NCI-H2081 (cell line): ENCODE measurements at places on chromosomes 12 and 14.

GRCh38 chr14:77864085-77864484 is 64.2 kb downstream of the ADCK1 start:
- no peak for DNase-seq

DNA sequence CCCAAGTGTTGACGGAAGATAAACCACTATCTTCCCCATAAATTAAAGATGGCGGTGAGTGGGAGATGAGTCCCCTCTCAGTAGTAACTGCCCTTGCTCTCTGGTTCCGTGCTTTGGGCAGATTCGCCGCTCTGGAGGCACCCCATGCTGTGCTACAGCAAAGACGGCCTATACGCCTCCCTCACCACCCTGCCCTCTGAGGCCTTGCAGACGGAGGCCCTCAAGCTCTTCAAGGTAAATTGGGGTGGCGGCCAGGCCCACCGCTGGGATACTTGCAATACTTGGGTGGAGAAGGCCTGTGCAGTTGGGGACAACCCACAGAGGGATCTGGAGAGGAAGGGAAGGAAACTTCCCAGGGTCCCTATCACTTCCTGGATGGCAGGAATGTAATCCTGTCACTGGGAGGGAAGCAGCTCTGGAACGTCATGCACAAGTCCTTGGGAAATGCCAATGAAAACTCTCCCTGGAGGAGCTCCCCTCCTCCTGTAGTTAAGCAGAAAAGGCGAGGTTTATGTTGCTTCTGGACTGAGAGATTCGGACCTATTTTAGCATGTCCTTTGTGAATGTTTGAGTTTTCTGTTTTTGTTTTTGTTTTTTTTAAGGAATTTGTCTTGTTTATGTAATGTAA is 22.8 kb downstream of the PIGH start:
- no peak for DNase-seq

DNA sequence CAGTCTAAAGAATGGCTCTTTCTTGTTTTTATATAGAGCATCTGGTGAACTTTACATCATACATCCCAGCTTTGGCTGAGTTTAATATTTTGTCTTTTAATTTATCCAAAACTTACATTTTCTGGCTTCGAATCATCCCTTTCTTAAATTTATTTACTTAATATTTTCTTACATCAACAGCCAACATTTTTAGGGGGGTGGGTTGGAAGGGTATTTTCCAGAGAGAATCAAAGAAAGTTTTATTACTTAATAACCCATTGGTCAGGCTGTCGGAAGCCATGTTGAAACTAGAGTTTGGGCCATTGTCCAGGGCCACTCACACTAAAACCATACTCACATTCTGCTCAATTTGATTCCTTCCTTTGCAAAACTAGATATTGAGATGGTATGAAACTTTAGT is 220.2 kb downstream of the AEBP2 start:
- DNase-seq, result no peak

- DNase-seq, result no peak
Measured at GRCh38 chr12:45587012-45587411, 142.5 kb upstream of the ARID2 start.

DNA sequence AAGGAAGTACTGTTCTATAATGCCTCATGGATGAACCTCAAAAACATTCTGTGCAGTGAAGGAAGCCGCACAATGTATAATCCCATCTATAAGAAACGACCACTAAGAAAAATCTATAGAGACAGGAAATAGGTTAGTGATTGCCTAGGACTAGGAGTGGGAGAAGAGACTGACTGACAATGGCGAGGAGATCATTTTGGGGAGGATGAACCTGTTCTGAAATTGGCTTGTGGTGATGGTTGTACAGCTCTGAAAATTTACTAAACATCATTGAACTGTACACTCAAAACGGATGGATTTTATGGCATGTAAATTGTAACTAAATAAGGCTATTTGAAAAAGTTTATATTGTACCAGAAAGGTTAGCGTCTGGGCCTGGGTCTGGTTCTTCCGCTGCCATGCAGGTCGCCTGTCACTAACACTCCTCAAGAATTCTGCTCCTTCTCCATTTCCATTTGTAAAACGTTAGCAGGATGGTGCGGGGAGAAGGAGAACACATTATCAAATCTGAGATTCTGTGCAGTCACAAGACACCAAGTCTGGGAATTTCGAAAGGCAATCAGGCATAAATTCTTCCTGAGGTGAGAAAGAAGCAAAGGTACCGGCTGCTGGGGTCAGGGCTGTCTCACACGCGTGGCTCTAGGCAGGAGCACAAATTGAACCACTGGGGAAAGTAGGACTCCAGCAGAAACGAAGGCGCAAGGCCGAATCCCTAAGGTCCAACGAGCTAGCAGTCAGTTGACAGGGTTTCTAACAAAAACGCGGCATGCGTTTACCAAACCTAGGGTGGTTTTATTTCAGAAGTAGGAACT is 845 bp upstream of the COCH start:
- DNase-seq, result no peak

DNA sequence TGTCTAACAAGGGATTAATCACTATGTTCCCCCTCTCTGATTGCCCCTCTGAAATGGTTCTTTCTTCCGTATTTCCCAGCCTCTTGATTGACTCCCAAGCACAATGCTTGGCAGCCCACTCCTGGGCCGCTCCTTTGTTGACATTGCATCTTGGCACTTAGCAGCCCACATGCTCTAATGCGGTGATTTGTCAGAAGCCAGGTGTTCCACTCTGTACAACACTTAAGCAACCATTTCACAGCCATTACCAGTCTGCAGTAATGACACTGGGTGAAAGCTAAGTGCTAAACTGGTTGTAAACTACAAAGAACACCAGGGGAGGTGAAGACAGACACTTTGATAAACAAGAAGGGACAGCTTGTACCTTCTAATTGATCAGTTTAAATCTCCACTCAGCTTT is 353.5 kb downstream of the TMEM132D start:
- peak; percentile 100 for DNase-seq

GRCh38 chr12:121905746-121906145 is 12.6 kb upstream of the CFAP251 start:
- no peak for DNase-seq

- no peak for DNase-seq
Measured at GRCh38 chr12:116916714-116917114, 6.0 kb downstream of the FBXW8 start.
